EH (cell line): ENCODE measurements at places on chromosomes 3 and 15.
A peak's percentile ranks its signal among the peaks of the same experiment; 100 is the strongest.

DNA sequence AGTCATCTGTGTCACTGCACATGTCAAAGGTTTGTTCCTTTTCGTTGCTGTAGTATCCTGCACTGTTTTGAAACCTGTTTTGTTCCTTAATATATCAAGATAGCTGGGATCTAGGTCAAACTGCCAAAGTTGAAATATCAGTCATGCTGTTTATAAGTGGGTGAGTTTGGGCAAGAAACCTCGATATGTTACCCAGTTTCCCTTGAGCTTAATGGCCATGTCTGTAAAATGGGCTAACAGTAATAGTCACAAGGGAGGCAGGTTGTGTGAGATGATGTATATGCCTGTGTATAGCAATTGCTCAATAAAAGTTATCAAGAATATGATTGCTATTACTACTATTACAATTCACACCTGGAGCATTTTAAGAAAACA lies 57.1 kb downstream of the BHLHE40 start:
- no peak for DNase-seq

- peak; percentile 90 for DNase-seq
These were observed 65.5 kb upstream of the NR2F2 start for GRCh38 chr15:96264801-96265515.

DNA sequence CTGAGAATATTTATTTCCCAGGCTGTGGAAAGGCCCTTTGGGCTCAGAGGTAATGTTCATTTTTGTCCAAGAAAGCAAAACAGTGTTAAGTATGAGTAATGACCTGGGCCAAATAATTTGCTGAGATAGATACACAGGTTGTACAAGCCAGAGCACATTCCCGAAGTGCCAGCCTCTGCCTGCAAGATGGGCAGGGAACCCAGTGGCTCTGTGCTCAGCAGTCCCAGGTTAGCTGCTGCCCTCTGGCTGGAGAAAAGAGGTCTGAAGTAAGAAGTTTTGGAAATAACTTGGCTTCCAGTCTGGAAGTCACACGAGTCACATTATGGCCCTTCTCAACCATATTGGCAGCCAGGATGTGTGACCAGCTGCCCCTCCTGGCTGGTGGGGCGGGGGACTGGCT lies 20.2 kb downstream of the MYZAP start:
- peak; percentile 38 for DNase-seq

- peak; percentile 64 for DNase-seq
These were observed 66.2 kb upstream of the CORO2B start for GRCh38 chr15:68512598-68512997.

DNA sequence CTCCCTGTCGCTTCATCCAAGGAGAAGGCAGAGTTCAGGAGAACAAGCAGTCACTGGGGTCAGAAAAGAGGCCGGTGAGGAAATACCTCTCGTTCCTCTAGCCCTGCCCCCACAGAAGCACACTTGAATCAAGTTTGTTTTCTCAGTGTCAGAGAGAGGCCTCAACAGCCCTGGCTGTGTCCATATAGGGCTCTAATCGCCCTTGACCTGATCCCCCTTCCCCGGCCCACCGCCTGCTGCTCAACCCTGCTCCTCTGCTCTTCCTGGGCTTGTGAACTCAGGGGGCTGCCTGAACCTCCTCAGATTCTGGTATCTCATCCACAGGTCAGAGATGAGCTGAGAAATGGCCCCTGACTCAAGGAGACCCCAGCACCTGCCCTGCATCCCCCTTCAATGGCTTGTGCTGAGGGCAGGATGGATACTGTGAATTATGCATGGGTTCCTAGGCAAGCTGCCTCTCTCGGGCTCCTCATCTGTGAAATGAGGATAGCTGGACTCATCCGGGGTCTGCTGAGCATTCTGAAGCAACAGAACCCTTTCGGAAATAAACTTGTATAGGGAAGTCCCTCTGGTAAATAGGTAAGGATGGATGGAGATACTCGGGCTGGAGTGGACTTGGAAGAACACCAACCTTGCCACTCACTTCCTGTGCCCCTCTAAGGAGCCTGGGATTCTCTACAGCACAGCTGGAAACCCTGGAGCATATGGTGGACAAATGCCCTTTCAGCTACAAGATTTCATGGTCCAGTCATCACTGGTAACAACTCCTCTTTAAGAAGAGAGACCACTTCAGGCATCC lies 147.5 kb downstream of the STT3B start:
- no peak for DNase-seq

DNA sequence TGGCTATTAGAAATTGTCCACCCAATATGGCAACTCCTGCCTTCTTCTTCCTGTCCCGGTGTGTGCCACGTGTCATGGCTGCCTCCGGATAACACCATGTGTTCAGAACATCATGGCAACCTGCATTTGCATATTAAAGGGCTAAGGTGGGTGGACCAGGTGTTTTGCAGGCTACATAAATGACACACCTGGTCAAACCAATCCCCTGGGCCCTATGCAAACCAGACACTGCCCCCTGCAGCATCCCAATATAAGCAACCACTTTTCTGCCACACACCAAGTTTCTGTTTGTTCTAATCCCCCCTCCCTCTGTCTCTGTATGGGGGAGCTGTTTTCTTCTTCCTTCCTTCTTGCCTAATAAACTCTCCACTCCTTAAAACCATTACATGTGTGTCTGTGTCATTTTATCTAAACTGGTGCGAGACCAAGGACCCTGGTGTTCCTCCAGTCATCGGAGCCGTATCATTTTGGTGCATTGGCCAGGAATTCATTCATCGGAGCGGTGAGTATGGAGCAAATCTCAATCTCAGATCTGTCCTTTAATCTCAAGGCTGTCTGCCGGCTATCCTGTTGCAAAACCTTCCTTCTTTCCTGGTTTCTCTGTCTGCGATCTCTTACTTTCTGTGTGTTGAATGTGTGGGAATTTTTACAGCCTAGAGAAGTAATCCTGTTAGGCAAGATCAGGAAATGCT lies 44.5 kb downstream of the NCEH1 start:
- DNase-seq: no peak

- peak; percentile 52 for DNase-seq
These were observed 40.9 kb downstream of the FBXL2 start for GRCh38 chr3:33317963-33318709.

DNA sequence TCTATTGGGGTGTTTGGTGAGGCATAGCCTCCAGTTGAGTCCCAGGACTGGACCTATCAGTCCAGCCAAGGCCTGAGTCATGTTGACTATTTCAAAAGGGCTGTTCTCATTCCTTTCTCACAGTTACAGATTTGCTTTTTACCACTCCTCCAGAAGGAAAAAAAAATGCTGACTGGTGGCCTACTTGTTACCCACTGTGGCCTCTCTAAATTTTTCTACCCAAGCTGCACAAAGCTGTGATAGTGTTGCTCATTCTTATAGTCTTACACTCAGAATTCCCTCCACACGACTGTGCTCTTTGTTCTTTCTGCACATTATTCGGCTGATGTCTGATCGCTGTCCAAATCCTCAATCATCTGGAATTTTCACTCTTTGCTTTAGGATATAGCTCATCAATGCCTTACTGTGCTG lies 1142.2 kb downstream of the IGSF11 start:
- DNase-seq: peak; percentile 9

GRCh38 chr3:111227216-111227615 lies 155.6 kb downstream of the NECTIN3 start:
- peak; percentile 91 for DNase-seq

DNA sequence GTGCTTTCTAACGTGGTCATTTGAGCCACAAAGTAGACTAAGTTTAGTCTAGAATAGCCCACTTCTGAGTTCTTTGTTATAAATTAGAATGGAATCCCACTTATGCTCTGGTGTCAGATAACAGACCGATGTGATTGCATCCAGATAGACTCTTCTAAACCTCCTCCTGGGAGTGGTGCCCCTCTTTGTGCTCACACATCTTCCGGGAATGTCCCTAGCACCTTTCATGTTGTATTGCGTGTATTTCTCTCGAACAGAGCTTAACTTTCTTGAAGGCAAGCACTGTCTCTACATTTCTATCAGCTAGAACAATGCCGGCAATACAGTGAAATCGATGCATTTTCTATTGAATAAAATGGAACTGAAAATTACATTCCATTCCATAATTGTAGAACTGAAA lies 23.0 kb downstream of the CP start:
- peak; percentile 67 for DNase-seq
